ENCODE measurements at places on chromosomes 6 and 20.

GRCh38 chr6:29916741-29917140 lies 25.6 kb upstream of the HLA-A start:
- no peak for DNase-seq

DNA sequence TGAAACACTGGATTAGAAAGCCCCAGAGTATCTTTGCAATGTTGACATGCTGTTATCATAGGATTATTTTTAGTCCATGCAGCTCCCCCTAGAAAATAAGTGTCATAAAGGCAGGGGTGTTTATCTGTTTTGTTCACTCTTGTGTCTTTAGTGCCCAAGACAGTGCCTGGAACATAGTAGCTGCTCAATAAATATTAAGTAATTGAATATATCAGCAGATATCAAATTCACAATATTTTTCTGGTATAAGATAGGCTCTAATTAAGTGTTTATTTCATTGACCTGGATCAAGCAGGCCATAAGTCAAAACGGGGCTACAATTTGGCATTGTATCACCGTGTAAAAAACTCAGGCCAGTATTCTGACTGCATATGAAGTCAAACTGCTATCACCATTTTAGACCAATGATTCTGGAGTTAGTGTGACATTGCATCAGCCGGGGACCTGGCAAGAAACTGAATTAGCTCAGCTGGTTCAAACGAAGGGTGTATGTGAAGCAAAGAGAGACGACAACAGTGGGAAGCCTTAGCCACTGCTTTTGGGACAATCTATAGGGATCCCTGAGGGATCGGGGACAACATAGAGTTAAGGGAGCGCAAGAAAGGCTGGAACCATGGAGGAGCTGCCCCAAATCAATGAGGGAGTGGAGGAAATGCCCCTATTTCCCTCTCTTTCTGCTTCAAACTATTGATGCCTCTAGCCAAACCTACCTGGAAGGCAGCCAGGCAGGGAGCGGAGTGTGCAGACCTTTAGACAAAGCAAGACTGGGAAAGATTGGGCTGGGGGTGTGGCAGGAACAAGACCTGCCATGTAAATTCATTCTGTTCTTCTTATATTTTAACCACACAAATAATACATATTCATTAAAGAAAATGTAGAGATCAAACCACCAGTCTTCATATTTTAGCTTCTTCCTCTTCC lies 112.2 kb downstream of the PLEKHG1 start:
- no peak for DNase-seq

- no peak for DNase-seq
These were observed 159.4 kb upstream of the GGTLC1 start for GRCh38 chr20:24147961-24148360.

GRCh38 chr6:9564021-9564420 lies 850.9 kb downstream of the TFAP2A start:
- DNase-seq, result no peak

DNA sequence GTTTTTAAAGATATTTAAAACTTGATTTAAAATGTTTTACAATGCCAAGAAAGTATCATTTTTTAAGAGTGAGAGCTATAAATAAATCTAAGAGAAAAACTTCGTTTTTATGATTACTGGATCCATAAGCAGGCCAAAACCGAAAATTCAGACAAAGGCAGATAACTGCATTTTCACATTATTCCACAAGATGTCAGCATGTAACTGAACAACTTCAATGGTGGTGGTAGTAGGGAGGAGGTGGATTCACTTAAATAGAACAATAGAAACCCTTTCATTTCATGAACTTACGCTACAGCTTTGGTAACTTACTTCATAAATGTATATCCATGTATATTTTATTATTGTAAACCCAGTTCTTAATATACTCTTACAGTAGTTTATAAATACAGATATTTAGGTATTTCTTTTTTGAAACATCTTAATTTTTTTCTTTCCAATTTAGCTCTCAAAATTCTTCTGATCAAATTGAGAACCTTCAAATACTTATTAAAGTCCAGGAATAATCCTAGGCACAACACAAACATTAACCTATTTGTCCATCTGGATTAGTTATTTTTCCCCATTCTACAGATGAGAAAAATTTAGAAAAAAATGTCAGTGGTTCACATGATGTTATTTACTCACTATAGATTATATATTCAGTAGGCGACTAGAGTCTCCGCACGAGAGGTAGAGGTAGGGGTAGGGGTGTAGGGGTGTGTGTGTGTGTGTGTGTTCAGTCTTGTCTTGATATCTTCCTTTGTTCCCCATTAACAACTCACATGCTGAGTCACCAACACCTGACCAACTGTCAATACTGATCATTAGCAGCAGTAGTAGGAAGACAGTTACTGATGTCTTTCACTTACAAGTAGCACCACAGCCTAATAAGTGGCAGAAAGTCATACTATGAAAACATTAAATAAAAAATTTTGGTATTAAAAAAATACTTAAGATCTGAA lies 111.5 kb downstream of the ARHGAP18 start:
- no peak for DNase-seq

- DNase-seq, result no peak
These were observed 441.1 kb downstream of the MEI4 start for GRCh38 chr6:78093906-78094305.

- no peak for DNase-seq
These were observed 504.2 kb upstream of the ID4 start for GRCh38 chr6:19332806-19333460.

- no peak for DNase-seq
These were observed 76.3 kb downstream of the SLC22A23 start for GRCh38 chr6:3380344-3381232.

- no peak for DNase-seq
These were observed 6.5 kb downstream of the NCOA7 start for GRCh38 chr6:125797120-125797885.

GRCh38 chr20:18533978-18534644 lies 26.4 kb downstream of the SEC23B start:
- DNase-seq, result no peak

- no peak for DNase-seq
These were observed 66.9 kb downstream of the COL19A1 start for GRCh38 chr6:69933239-69933638.

DNA sequence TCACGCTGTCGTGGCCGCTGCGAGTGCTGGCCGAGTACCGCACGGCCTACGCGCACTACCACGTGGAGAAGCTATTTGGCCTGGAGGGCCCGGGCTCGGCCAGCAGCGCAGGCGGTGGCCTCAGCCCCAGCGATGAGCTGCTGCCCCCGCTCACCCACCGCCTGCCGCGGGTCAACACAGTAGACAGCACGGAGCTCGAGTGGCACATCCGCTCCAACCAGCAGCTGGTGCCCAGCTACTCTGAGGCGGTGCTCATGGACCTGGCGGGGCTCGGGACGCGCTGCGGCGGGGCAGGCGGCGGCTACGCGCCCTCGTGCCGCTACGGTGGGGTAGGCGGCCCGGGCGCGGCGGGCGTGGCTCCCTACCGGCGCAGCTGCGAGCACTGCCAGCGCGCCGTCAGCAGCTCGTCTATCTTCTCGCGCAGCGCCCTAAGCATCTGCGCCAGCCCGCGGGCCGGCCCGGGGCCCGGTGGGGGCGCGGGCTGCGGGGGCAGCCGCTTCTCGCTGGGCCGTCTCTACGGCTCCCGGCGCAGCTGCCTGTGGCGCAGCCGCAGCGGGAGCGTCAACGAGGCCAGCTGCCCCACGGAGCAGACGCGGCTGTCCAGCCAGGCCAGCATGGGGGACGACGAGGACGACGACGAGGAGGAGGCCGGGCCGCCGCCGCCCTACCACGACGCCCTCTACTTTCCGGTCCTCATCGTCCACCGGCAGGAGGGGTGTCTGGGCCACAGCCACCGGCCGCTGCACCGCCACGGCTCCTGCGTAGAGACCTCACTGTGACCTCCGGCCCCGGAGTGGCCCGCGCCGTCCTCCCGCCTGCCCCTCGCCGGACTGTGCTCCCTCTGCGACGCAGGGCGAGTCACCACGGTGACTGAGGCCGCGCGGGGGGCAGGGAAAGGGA lies 5.7 kb downstream of the TMEM151B start:
- DNase-seq, result no peak

DNA sequence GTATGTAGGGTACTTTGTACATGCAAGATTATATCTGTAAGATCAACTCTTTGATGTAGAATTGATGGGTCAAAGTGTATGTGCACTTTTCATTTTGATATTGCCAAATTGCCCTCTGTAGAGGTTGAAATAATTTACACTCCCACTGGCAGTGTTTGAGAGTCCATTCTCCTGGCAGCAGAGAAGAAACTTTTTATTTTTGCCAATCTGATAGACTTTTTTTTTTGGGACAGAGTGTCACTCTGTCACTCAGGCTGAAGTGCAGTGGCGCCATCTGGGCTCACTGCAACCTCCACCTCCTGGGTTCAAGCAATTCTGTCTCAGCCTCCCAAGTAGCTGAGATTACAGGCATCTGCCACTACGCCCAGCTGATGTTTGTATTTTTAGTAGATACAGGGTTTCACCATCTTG lies 199.2 kb downstream of the ZFAND3 start:
- no peak for DNase-seq

- no peak for DNase-seq
These were observed 140.5 kb downstream of the SOBP start for GRCh38 chr6:107630348-107630977.

DNA sequence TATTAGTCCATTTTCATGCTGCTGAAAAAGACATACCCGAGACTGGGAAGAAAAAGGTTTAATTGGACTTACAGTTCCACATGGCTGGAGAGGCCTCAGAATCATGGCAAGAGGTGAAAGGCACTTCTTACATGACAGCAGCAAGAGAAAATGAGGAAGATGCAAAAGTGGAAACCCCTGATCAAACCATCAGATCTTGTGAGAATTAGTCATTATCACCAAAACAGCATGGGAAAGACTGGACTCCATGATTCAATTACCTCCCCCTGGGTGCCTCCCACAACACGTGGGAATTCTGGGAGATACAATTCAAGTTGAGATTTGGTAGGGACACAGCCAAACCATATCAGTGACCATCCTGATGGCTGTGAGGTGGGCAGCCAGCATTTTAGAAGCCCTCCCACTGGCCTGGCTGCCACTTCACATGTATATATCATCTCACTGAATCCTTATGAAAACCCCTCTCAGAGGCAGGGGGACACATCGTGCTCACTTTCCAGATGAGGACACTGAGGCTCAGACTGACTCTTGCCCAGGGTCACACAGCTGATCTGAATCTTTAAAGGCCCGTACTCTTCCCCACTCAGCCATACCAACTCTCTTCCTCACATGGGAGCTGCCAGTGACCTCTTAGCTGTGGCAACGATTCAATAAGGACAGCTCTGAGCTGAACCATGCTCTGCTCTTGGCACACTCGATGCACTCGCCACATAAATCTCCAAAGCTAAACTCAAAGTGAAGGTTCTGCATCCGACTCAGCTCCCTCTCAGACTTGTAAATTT lies 25.7 kb downstream of the BMP7 start:
- DNase-seq, result no peak

DNA sequence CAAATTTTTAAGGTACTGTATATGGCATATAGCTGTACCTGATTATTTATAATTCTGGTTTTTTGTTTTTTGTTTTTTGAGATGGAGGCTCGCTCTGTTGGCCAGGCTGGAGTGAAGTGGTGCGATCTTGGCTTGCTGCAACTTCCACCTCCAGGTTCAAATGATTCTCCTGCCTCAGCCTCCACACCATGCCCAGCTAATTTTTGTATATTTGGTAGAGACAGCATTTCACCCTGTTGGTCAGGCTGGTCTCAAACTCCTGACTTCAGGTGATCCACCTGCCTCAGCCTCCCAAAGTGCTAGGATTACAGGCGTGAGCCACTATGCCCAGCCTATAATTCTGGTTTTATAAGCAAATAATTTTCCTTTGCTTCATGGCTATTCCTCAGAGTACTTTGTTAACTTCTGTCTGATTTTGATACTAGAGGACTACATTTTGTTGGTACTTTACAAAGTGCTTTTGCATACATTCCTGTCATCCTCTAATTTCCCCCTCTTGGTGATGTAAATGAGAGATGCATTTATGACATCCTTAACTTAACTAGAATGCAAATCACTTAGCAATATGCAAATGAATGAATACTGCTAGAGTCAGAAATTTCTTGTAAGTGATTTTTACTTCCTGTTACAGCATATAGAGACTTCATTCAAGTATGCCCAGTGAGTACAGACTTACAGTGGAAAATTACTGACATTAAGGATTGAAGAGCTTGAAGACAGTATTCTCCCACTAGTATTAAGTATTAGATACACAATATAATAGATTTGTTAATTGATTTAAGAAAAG lies 35.7 kb upstream of the ARID1B start:
- no peak for DNase-seq

DNA sequence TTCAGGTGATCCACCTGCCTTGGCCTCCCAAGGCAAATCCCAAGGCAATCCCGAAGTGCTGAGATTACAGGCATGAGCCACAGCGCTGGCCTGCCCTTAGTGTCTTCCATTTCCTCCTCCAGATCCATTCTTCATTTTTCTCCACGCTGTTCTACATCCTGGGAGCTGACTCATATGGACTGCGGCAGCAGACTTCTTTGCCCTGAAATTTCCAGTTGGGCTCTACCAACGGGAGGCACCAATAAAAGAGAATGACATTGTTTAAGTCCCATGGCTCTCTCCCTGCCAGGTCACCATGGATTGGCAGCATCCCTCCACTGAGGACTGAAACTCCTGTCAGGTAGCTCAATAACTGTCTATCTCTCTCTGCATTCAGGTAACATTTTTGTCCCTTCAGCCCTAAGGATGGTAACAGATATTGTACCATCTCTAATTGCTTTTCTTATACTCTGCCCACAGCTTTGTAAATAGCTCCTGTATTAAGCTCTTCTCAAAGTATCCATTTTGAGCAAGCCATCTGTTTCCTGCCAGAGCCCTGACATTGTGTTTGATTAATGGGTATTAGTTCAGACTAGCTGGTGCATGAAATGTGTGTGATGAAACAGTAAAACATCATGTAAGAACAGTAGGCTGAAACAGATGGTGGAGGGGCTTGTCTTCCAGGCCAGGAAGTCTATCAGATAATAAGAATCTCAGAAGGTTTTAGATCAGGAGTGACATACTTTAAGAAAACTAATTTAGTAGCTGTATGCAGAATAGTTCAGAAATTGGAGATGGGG lies 3.6 kb downstream of the TBCC start:
- DNase-seq, result no peak

GRCh38 chr6:138824482-138825144 lies 28.7 kb downstream of the ECT2L start:
- DNase-seq, result no peak

DNA sequence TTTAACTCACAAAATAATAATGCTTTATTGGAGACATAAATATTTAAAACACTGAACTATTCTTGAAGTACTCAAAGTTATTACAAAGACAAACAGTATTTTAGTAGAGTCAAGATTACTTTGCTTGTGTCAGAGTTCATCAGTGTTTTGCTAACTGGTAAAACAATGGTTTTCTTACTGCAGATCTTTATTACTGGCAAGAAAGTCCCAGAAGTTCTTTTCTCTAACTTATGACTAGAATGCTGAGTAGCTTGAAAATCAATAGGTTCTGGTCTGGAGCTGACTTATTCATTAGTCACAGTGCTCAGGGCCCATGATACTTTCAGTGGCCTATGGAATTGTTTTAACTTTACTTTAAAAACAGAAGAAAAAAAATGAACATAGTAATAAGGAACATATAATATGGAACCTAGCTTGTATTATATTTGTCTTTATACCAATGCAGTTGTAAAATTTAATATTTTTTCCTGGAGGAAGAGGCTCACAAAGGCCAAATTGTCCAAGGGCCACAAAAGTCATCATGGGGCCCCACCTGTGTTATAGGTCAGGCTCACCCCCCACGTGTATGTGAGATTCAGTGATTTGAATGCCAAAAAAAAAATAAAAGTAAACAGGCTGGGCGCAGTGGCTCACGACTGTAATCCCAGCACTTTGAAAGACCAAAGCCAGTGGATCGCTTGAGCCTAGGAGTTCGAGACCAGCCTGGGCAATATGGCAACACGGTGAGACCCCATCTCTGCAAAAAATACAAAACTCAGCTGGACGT lies 53.3 kb downstream of the PLEKHG1 start:
- DNase-seq, result no peak

- DNase-seq, result peak; percentile 72
These were observed 48.9 kb downstream of the NOL4L start for GRCh38 chr20:32535953-32536823.
